ENCODE measurements at places on chromosomes 11 and 22.

- DNase-seq: no peak
These were observed 3.8 kb downstream of the MPEG1 start for GRCh38 chr11:59208956-59209355.

DNA sequence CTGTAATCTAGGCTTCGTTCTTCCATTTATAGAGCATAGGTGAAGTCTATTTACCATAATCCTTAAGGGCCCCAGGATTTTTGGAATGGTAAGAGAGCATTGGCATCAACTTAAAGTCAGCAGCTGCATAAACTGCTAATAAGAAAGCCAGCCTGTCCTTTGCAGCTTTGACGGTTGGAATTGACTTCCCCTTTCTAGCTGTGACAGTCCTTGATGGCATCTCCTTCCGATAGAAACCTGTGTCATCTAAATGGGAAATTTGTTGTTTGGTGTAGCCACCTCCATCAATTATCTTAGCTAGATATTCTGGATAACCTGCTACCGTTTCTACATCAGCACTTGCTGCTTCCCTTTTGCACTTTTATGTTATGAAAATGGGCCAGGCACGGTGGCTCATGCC is 58.0 kb upstream of the GLYATL1B start:
- no peak for DNase-seq

DNA sequence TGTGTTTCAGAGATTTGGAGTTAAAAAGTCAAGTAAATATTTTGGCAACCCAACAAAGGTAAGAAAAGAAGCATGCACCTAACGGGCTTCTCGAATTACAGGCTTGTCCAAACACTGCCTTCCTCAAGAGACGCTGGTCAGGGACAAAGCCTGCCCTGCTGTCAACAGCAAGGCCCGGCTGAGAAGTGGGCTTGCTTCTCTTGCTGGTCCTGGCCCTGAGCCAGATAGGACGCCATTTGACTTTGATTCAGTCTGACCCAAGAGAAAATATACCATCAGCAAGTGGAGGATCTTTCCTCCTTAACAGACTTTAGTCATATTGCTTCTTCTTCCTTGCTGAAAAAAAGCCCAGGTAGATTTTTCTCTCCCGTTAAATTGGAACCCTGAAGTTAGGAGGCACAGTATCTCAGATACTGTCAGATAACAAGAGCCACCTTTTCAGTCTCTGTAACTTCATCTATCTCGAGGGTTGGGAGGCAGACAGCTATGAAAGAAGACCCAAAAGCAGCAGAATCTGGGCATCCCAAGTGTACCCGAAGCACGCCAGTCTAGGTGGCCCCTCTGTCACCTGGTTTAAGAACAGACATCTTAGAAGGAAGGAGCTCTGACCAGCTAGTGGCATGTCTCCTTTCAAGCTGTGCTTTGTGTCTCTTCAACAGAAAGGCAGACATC is 57.5 kb downstream of the C22orf31 start:
- no peak for DNase-seq

DNA sequence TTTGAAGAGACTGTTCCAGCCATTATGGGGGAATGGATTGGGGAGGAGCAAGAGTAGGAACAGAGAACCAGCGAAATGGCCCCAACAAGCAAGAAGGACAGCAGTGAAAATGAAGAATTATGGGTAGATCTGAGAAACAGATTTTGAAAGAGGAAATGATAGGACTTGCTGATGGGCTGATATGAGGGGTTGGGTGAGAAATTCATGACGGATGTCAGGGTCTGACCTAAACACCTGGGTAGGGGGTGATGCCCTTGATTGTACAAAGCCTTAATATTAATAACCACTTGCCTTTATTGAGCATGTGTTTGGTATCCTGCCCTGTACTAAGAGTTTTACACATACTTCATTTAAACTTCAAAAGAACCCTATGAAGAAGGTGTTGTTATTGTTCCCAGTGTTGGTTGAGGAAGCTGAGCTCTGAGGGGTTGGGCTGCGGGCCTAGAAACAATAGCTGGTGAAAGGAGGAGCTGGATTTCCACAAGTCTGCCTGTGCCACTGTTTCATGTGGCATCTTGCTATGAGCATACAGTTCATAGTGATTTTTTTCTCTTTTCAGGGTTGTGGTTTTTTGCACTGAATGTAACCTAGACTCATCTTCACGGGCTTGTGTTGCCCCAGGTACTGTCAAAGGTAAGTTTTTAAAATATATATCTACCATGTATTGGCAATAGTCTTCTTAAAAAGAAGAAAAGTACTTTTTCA is 61.1 kb upstream of the TNRC6B start:
- no peak for DNase-seq

DNA sequence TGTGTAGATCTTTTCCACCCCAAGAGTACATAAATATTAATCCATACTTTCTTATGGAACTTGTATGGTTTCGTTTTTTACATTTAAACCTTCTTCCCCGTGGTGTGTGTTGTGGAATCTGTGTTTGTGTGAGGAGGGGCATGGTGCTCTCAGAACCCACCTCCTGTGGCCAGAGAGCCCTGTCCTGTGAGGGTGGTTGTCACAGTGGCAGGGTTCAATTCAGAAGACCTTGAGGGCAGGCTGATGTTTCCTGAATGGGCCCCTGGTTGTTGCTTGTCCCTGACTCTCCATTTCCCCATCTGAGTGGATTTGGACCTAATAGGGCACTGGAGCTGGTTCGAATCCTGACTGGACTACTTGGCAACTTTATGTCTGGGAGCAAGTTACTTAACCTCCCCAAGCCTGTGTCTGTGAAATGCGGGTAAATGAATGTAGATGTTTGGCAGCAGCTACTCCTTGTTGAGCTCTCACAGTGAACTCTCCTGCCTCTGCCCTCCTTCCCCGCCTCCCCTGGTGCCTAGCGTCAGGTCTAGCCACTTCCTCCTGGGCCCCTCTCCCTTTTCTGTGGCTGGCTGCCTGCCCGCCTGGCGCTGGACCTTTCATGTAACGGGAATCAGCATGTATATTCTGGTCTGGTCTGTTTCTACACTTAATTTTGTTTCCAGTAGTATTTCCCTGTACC is 7.3 kb downstream of the NEAT1 start:
- no peak for DNase-seq

DNA sequence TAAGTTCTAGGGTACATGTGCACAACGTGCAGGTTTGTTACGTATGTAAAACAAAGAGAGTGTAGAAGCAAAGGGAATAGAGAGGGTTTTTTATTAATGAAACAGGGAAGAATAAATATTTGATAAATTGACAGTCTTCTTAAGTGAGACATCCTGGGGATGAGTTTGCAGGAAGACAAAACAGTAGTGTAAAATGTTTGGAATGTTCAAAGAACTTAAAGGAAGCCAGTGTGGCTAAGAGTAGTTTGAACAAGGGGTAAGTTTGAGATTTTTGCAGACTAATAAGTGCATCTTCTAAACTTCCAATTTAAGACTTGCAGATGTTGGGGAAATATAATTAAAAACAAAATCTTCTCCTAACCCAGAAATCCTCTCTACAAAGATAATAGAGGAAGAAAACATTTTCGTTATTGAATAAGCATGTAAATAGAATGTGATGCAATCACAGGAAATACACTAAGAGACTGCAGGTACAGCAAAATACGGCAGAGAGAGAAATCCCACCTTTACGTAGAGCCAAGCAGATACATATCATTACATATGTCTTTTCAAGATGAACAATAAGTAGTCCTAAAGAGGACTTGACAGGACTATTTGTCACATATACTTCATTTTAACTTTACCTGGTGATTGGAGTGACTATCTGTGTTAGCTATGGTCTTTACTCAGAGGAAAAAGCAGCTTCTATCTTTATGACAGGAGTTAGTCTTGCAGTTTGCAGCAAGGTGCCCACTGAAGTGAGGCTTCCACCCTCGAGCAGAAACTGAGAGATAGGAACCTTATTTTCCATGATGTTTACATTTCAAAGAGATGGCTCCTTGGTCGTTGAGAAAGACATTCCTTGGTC is 402.1 kb downstream of the CNTN5 start:
- no peak for DNase-seq

- DNase-seq: no peak
These were observed 11.3 kb downstream of the TRIM29 start for GRCh38 chr11:120126620-120127019.

DNA sequence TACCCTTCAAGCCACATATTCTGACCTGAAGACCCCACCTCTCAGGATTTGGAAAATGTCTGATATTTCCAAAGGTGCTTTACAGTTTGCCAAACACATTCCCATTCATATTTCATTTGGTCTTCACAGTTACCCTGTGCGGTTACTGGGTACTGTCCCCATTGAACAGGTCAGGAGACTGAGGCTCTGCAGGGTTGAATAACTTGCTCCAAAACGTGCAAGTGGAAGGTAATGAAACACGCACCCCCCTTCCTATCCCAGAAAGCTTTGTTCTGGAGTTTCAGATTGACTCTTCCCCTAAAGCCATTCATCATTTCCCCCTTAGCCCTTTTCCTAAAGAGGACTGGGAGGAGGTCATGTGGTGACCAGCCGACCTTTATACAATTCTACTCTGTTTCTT is 18.8 kb downstream of the MICAL2 start:
- DNase-seq: no peak

DNA sequence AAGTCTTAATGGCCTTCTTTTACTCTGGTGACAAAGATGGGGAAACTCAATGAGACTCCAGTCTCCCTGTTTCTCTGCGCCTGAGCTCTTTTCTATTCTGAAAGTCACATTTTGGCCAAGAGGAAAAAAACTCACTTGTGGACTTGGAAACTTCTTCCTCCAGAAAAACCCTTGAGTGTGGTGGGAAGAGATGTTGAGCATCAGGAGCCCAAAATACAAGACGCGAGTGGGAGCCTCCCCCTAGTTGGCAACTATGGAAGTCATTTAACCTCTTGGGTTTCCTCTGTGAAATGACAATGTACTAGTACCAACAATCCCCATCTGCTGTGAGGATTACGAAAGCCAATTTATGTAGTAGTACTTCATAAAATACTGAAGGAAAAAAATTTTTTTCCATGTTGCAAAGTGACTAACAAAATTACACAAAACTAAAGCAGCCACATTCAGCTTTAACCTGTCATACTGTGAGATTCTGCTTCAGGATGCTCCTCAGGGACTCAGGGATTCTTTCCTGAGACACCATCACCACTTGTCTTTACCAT is 524 bp upstream of the SLC25A17 start:
- DNase-seq: no peak

DNA sequence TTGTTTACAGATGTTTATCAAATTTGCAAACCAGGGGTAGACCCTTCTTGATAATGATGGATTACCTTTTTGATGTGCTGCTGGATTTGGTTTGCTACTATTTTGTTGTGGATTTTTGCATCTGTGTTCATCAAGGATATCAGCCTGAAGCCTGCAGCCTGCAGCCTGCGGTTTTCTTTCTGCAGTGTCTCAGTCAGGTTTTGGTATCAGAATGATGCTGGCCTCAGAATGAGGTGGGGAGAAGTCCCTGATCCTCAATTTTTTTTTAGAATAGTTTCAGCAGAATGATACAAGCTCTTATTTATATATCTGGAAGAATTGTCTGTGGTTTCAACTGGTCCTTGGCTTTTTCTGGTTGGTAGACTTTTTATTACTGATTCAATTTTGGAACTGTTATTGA is 19.7 kb upstream of the RAB38 start:
- no peak for DNase-seq

- no peak for DNase-seq
These were observed at the start of gene FAT3 for GRCh38 chr11:92224407-92225124. FAT3 (plus strand) TSS chr11:92224818; CDS start chr11:92352113, 127,295 bp downstream.

DNA sequence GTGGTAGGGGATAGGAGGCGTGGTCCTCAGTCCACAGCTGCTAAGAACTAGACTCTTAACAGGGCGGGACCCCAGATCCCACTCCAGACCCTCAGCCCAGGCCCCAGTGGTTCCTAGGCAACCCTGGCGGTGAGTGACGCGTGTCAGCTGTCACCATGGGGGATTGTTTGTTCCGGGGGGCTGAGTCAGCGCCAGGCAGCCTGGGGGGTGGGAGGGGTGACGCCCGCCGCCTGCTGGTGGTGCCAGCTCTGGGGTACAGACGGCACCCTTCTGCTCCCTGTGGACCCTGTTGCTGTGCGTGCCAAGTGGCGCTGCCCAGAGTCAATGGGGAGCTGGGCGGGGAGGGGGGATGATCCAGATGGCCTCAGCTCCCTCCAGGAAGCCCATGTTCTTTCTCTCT is 2.5 kb downstream of the CNIH2 start:
- DNase-seq: no peak

DNA sequence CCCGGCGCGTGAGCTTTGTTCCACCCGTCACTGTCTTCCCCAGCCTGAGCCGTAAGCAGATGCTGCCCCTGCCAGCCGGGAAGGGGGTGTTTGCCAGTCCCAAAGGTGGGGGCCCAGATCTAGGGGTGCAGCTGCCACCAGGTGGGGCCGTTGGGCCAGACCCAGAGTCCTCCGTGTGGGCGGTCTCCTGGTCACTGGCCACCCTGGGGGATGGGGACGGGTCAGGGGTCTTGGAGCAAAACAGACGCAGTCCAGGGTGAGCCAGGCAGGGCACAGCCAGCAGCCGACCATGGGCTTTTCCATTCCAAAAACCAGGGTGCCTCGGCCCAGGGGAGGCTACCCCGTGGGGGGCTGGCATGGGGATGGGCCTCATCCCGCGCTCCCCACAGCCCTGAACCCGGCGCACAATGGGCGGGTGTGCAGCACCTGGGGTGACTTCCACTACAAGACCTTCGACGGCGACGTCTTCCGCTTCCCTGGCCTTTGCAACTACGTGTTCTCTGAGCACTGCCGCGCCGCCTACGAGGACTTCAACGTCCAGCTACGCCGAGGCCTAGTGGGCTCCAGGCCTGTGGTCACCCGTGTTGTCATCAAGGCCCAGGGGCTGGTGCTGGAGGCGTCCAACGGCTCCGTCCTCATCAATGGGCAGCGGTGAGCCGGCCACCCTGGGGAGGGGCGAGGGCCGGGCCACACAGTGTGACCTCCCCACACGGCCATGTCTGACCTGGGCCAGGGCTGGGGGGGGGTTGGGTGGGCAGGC is 3.5 kb downstream of the MUC5B start:
- no peak for DNase-seq

DNA sequence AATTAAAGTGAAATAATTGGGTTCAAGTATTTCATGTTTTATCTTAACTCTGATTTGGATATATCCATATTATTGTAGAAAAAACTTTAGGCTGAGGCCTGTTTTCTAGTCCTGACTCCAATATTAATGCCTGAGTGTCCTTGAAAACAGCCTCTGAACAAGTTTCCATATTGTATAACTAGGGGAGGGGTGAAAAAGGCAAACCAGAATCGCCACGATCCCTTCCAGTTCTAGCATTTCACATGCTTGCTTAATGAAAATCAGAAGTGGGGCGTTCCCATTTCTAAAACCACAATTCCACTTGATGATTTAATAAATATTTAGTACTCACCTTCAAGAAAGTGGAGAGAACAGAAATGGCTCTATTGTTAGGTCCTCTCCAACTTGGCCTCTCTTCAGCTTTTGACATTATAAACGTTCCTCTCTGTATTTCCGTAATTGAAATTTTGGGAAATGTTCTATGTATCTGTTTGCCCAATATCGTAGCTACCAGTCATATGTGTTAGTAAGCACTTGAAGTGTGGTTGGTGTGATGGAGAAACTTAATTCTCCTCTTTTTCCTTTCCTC is 561.4 kb upstream of the CCDC90B start:
- no peak for DNase-seq

- no peak for DNase-seq
These were observed 1.5 kb downstream of the ANO9 start for GRCh38 chr11:440065-441042.

- DNase-seq: no peak
These were observed 624.9 kb downstream of the ETS1 start for GRCh38 chr11:127962416-127962815.
